Endodermal cell (in vitro differentiated cells): ENCODE measurements at places on chromosomes 2 and 18. TPM values are rescaled to one million over a fixed set of nuclear protein-coding genes. Genes with fewer than 3 reads are reported as not detected.

Gene CYTIP
- 0.31 and 0.70 TPM in 2 replicates for total RNA-seq

Gene CDK15
- 0.16 and 0.35 TPM in 2 replicates for total RNA-seq

Gene PKDCC
- 44.8 to 105 TPM (median 90.9 TPM) in 3 replicates for total RNA-seq

Gene LRRC30
- total RNA-seq: not detected in 3 replicates

Gene TBR1
- total RNA-seq: 1.2 to 5.7 TPM (median 2.0 TPM) in 3 replicates

Gene GRHL1
- total RNA-seq: 2.7 and 3.3 TPM in 2 replicates

Gene AGXT
- total RNA-seq: 0.21 to 0.47 TPM in 2 of 3 replicates, not detected in the other
